ENCODE measurements at places on chromosomes 13 and 19.

DNA sequence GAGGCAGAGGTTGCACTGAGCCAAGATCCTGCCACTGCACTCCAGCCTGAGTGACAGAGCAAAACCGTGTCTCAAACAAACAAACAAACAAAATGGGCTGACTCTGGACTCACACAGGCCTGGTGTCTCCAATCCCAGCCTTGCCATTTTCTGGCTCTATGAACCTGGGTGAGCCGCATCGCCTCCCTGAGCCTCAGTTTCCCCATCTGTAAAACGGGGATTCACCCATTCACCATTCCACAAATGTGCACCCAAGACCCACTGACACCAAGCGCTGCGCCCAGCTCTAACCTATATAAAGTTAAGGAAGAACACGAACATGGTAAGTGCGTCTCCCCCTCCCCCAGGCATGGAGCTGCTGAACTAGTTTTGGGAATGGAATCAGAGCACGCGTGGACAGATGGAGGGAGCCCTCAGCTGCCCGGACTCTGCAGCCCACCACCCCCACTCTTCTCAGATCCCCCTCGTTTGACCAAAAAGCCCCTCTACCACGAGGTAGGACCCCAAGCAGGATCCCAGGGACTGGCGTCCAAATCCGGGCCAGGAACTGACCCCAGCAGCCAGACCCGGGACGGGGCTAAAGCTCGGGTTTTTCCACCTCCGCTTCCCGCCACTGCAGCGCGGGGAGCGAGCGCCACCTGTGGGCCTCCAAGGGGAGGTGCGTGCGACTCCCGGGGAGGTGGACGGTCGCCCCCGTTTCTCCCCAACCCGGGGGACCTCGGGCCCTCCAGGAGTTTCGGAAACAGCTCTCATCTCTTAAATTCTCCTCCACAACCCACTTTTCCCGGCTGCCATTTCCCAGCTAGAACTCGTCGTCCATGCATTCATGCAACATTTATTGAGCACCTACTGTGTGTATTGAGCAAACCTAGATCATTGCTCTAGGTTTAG, 33.0 kb upstream of the ADGRE5 start:
- peak; percentile 35 for DNase-seq

DNA sequence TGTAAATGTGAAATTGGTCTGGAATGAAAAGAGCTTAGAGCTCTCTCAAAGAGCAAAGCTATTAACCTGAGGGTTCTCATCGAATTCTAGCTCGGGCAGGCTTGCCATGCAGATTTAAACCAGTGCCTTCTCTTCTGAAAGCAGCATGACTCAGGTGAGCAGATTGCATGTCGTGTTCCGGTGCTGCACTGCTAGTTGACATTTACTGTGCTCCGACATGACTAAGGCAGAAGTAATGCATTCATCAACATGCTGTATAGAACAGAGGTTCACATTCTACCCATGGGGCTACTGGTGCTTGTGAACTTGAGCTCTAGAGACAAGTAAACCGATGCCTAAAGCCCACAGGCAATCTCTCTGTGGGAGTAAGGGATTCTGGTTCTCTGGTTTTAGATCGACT, 947.7 kb downstream of the EFNB2 start:
- DNase-seq: no peak

DNA sequence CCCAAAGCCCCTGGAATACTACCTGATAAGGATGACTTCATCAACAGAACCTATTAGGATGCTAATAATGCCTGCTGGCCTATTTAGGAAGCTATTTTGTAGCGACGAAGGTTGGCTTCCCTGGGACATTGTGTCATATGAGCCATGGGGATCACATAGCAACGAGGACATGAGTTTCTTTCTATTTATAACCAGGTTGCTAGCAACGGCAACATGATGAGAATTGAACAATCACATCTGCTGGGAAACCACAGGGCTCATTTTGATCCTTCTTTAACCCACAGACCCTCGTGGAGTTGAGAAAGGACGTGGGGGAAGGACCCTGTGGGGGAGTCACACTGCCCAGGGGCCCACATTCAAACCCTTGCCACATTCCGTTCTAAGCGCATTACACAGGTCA, 172.2 kb downstream of the COL4A1 start:
- DNase-seq: no peak

GRCh38 chr13:102176846-102177245, 225.0 kb downstream of the FGF14 start:
- DNase-seq: no peak

- no peak for DNase-seq
Observed at GRCh38 chr13:101726681-101727080, 274.2 kb downstream of the ITGBL1 start.

DNA sequence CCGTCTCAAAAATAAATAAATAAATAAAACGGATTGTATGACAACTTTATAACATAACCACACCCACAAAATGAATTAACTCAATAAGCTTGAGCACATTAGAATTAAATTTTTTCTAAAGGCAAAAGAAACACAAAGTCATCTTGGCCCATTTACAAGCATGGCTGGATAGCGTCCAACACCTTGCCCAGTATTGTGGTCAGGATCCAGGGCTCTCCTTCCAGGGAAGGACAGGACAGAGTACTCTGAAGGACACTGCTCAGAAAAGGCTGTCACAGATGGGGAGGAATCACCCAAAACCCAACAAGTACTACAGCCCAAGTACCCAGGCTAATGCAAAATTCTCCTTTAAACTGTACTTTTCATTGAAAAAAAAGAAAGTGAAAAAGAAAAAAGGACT, 27.1 kb downstream of the SUGP2 start:
- DNase-seq: no peak

DNA sequence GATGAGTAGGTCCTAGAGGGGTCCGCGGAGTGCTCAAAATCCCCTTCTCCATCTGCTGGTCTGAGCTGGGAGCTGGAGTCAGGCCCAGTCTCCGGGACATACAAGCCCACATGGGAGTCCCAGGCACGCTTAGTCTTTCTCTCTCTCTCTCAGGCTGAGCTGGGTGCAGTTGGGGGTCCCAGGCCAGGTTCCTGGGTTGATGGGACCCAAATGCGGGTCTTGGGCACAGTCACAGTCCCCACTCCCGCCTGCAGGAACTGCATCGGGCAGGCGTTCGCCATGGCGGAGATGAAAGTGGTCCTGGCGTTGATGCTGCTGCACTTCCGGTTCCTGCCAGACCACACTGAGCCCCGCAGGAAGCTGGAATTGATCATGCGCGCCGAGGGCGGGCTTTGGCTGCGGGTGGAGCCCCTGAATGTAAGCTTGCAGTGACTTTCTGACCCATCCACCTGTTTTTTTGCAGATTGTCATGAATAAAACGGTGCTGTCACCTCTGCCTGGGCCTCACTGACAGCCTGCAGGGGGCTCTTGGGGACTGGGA, 23.8 kb downstream of the CYP4F12 start:
- no peak for DNase-seq

DNA sequence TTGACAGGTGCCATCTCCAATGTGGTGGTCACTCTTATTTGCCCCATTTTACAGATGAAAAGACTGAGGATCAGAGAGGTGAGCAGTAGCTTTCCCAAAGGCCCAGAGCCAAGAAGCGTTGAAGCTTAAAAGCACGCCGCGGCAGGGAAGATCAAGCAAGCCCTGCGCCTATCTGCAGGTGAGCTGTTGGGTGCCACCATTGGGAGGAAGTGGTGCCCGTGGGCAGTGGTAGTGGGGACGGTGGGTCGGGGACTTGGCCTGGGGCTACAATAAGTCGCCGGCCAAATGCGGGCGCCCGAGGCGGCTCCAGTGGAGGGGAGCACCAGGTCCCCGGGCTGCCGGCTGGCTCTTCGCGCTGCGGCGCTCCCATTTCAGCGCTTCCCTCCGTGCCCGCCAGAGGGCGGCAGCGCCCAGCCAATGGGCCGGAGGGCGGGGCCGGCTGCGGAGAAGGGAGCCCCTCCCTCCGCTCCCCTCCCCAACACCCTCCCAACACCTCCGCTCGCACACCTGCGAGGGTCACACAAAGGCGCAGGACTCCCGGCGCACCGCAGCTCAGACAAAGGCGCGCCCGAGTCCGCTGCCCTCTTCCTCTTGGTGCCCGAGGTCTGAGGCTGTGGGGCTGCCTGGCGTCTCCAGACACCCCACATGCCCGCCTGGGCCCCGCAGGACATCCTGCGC, 744 bp upstream of the POU2F2 start:
- peak; percentile 76 for DNase-seq

DNA sequence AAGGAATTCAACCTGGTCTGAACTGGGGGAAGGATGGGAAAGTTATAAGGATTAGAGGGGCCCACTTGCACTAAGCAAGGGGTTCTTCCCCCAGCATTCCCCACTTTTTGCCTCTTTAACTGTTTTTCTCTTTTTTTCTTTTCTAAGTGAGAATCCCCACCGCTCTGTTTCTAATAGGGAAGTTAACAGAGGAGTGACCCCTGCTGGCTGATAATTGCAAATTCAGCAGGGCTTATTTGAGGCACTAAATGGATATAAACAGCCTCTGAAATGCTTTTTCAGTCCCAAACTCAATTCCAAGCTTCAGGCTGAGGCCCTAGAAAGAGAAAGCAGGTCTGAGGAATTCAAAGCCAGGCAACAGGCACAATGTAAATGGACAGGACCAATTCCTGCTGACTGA, 38.2 kb upstream of the CEACAM21 start:
- DNase-seq: no peak

GRCh38 chr13:107838588-107839161, 376.7 kb downstream of the LIG4 start:
- no peak for DNase-seq

GRCh38 chr19:45668342-45668871, 386 bp downstream of the GIPR start:
- no peak for DNase-seq

GRCh38 chr13:33353210-33353609, 67.7 kb upstream of the STARD13 start:
- DNase-seq: no peak

DNA sequence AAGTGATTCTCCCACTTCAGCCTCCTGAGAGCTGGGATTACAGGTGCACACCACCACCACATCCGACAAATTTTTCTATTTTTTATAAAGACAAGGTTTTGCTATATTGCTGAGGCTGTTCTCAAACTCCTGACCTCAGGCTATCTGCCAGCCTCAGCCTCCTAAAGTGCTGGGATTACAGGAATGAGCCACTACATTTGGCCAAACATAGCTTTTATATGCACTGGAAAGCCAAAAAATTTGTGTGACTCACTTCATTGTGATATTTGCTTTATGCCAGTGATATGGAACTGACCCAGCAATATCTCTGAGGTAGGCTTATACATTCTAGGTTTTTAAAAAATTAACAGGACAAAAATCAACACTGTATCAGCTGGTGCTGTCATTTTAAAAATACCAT, 26.8 kb upstream of the ACOD1 start:
- no peak for DNase-seq

- DNase-seq: no peak
Observed at GRCh38 chr13:102642029-102642428, 45.2 kb downstream of the TPP2 start.

GRCh38 chr19:17469481-17470067, 750 bp upstream of the SLC27A1 start:
- peak; percentile 88 for DNase-seq

GRCh38 chr13:101511766-101512165, 59.3 kb downstream of the ITGBL1 start:
- no peak for DNase-seq

DNA sequence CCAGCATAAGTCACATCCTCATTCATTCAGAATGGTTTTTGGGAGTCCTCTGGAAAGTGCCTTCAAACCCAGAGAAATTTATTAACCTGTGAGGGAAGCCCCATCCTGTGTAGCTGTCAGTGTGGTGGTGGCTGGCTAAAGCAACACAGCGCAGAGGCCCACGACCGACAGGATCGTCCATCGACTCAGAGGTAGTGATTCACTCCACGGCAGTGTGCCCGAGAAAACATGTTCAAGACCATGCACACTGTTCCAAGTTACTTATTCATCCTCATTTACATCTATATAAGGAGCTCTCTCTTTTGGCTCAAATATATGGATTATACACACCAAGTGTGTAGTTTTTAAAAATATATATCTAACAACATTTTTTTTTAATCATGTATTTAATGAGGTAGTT, 96.3 kb upstream of the SLC15A1 start:
- no peak for DNase-seq

GRCh38 chr19:46361915-46362314, 15.0 kb downstream of the PPP5C start:
- no peak for DNase-seq

DNA sequence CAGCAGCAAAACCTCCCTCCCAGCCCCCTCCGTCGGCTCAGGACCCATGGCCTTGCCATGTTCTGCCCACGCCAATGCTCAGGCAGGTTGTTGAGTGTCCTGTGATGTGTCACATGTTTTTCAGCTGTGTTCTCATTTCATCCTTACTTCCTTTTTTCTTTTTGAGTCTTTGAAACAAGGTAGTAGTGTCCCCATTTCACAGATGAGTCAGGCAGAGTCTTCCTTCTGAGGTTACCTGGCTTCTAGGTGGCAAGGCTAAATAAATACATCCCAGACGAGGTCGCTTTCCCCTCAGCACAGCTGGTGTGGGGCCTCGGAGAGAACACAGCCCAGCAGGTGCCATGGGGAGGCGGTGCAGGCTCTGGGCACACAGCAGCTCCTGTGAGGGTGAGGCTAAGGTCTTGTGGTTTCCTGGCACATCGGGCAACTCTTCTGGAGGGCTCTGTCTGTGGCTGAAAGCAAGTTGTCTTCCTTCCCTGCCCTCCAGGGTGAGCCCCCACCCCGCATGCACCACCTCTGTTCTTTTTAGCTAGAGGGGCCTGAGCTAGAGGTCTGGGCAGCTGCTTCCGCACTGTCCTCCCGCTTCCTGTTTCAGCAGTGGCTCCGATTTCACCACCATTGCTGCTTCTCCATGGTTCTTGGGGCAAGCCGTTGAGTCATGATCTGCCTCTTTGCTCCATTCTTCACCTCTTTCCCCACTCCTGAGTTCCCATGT, 15.1 kb downstream of the PRAM1 start:
- DNase-seq: peak; percentile 36

- DNase-seq: no peak
Observed at GRCh38 chr19:1794424-1795172, 17.5 kb downstream of the ATP8B3 start.

DNA sequence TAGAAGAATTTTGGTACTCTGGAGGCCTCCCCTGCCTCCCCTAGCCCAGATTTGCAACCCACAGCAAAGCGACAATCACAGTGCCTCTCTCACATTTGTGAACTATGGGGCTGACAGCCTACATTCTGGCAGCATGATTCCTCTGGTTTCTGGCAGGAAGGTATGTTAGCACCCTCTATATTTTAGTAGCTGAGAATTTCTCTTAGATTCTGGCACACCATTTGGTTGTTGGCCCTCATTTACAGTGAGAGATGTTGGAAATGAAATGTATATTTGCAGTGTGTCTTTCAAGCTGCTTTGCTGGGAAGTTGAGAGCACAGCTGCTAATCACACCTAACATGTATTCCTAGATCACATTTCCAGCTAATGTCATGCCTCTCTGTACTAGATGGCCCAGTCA, 735.0 kb downstream of the FGF9 start:
- no peak for DNase-seq

GRCh38 chr13:37539170-37539569, 59.4 kb downstream of the POSTN start:
- DNase-seq: no peak

GRCh38 chr13:79541426-79542049, 60.6 kb downstream of the NDFIP2 start:
- DNase-seq: no peak

- no peak for DNase-seq
Observed at GRCh38 chr13:99465454-99465853, 35.8 kb upstream of the TM9SF2 start.

- DNase-seq: no peak
Observed at GRCh38 chr19:35531291-35531690, 2.0 kb upstream of the GAPDHS start.

Data from stimulated activated CD8-positive, alpha-beta memory T cell treated with anti-CD3 and anti-CD28 coated beads, Interleukin-12 subunit alpha, Interleukin-12 subunit beta, amount 100 ng/mL, for 1 hour (primary cell).